H1 (cell line): ENCODE measurements at places on chromosomes 12 and 14.

GRCh38 chr12:24109381-24110039 lies 160.0 kb upstream of the SOX5 start:
- no peaks in the 10 kb centered on the region for H3K4me1 ChIP-seq
- H3K27ac ChIP-seq, result no peak overlapping the region
- no peak overlapping the region for H3K4me3 ChIP-seq
- no peaks in the 10 kb centered on the region for H3K36me3 ChIP-seq

DNA sequence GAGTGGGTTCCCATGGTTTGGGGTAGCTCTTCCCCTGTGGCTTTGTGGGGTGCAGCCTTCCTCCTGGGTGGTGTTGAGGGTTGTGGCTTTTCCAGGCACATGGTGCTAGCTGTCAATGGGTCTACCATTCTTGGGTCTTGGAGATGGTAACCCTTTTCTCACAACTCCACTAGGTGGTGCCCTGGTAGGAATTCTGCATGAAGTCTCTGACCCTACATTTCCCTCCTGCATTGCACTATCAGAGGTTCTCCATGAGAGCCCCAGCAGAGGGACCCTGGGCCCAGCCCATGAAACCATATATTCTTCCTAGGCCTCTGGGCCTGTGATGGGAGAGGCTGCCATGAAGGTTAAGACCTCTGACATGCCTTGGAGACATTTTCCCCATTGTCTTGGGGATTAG lies 1093.3 kb downstream of the SLC16A7 start:
- H3K36me3 ChIP-seq, result no peaks in the 10 kb centered on the region
- H3K27ac ChIP-seq, result no peak overlapping the region
- H3K4me3 ChIP-seq, result no peak overlapping the region
- DNase-seq, result no peak
- H3K4me1 ChIP-seq, result no peaks in the 10 kb centered on the region
- H3K27me3 ChIP-seq, result no peaks in the 10 kb centered on the region

DNA sequence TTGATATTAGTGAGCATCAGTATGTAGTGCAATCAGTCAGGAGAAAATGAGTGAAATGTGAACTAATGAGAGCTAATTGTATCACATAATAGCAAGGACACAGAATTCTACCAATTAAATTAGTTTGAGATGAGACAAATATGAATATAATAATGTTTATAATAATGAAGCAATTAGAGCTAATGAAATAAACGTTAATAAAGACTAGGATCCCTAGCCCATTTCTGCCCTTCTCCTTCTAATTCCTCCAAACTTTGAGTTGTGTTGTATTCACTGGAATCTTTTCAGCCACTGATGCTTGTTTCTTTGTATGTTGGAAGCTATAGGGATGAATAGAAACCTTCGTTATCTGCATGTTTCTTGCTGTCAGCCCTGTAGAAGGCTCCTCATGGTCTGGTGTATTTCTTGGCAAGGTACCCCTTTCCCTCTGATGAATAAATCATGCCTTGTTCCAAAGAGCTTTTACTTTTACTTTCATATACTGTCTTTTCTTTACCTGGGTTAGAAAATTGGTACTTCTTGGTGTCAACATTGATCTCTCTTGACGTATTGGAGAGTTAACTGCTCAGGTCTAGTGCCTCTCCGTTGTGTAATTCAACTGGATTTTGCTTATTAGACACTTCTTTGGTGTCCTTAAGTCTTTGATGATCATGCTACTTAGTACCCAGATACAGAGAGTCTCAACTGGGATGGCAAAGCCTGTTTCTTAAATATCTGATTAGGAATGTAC lies 154.8 kb downstream of the PTCSC3 start:
- H3K36me3 ChIP-seq, result no peaks in the 10 kb centered on the region
- H3K27me3 ChIP-seq, result no peaks in the 10 kb centered on the region
- no peaks in the 10 kb centered on the region for H3K4me1 ChIP-seq
- DNase-seq, result no peak
- H3K27ac ChIP-seq, result no peak overlapping the region
- H3K4me3 ChIP-seq, result no peak overlapping the region

DNA sequence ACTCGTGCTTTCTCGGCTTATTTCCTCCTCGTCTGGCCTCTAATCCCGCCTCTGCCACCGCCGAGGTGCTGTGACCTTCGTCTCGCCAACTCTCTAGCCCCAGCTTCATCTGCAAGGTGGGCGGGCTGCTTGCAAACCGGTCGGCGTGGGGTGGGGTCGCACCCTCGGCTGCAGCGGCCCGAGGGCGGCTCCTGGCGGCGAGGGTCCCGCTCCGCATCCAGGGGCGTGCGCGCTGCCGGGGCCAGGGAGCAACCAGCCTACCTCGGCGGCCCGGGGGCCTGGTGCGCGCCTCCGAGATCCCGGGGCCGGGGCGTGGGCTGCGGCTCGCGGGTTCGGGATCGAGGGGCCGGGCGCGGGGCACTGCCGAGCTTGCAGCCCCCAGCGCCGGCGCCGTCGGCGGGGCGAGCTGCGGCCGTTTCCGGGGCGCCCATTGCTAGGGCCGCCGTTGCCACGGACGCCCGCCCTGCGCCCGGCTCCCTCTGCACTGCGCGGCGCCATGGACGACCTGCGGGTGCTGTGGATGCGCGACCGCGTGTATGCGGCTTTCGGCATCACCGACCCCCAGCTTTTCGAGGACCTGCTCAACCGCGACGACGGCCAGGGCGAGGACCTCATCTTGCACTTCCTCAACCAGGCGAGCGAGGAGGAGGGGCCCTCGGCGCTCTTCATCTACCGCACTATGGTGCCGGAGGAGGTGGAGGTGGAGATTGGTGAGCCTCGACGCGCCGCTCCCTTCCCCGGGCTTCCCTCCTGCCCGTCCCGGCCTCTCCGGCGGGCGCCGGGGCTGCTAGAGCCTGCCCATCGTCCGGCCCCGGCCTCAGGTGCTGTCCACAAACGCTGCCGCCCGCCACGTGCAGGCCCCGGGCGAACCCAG lies at the start of gene DNAH10:
DNAH10 (plus strand) TSS at position 461 of the 874 bp plus-strand sequence; CDS start at position 497, 36 bp downstream.
- peak within 1 kb of the TSS; percentile 65 for H3K4me3 ChIP-seq
- H3K27ac ChIP-seq, result no peak within 1 kb of the TSS
- peak; percentile 33 for DNase-seq
- peaks cover 6% of the 10 kb centered on the region for H3K4me1 ChIP-seq

DNA sequence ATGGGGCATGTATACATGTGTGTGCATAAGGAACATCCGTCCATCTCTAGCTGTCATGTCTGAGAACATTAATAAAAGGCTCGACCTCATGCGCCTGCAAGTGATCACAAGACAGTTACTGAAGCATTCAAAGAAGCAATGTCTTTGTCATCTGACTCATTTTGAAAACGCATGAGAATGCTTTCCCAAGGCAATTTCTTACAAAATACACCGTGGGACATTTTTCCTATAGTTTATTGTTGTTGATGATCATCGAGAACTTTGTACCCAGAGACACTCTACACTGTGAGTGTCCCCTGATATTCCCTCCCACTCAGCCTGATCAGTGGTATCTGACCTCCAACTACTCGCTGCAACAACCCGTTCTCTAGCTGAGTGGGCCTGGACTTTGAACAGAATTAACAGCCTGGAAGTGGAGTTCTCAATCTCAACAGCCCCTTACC lies 68.1 kb downstream of the ETV6 start:
- no peak overlapping the region for H3K27ac ChIP-seq
- no peaks in the 10 kb centered on the region for H3K27me3 ChIP-seq
- H3K4me1 ChIP-seq, result peaks cover 8% of the 10 kb centered on the region
- H3K4me3 ChIP-seq, result no peak overlapping the region
- no peak for DNase-seq
- H3K36me3 ChIP-seq, result no peaks in the 10 kb centered on the region
